ENCODE measurements at places on chromosomes 3 and 15.

DNA sequence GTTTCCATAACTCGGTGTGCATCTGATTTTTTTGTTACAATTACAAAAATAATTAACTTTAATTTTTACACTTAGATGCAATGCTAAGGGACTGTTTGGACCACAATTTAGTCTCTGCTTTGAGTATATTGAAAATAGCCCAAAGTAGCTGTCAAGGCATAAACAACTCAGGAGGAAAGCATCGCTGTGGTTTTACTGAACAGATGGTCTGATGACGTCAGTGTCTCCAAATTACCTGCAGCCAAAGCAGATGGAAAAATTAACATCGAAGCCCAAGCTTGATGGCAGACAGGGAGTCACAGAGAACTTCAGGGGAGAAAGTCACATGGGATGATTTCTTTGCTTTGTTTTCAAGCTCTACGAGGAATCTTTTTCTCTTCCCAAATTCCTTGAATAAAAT is 83.1 kb upstream of the PLCL2 start:
- no peak for DNase-seq

DNA sequence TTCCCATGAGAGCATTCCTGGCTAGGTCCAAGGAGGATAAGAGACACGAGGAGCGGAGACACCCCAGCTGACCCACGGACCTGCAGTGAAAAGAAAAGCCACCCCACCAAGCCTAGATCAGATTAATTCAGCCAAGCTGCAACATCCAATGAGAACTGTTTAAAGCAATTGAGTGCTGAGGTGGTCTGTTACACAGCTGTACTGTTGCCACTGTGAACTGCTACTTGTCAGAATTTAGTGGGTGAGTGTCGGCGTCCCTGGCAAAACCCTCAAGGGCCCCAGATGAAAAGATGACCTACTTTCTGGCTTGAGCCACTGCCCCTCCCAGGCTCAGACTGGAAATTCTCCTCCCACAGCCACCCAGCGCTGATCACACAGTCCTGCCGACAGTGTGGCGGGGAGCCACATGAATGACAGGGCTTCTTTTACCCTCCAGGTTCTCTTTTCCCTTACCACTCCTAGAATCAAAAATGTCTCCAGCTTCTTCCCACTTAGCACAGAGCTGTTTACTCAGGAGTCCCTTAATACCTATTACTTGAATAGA is 26.4 kb upstream of the KBTBD12 start:
- no peak for DNase-seq

- no peak for DNase-seq
These were observed 3.8 kb downstream of the SUCNR1 start for GRCh38 chr3:151877269-151877668.

GRCh38 chr15:47399100-47399499 is 318.2 kb upstream of the SEMA6D start:
- DNase-seq, result no peak

DNA sequence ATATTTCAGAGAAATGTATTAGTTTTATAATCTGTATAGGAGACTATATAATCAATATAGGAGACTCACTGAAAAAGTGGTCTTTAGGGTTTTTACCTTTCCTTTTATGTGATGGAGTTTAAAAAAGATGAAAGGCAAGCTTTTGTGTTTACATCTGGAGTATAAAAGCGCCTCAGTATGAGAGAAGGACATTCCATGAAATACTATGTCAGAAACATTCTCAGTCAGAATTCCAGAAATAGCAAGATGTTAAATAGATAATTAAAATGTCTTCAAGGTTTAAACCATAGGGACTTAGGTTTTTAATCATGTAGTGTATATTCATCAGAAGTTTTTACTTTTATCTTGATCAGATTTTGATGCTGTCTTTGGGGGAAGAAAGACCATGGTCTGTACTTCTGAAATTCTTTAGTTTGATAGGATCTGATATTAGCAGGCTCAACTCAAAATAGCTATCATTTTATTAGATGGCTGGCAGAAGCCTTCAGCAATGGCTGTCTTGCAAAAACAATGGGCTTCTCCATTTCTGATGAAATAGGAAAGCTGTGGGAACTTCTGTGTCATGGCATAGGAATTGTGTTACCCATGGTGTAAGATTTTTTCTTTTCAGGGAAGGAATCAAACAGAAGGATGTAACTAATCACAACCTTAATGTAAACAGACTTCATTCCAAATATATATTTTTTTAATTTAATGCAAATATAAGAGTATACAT is 209.6 kb upstream of the PLSCR5 start:
- no peak for DNase-seq

DNA sequence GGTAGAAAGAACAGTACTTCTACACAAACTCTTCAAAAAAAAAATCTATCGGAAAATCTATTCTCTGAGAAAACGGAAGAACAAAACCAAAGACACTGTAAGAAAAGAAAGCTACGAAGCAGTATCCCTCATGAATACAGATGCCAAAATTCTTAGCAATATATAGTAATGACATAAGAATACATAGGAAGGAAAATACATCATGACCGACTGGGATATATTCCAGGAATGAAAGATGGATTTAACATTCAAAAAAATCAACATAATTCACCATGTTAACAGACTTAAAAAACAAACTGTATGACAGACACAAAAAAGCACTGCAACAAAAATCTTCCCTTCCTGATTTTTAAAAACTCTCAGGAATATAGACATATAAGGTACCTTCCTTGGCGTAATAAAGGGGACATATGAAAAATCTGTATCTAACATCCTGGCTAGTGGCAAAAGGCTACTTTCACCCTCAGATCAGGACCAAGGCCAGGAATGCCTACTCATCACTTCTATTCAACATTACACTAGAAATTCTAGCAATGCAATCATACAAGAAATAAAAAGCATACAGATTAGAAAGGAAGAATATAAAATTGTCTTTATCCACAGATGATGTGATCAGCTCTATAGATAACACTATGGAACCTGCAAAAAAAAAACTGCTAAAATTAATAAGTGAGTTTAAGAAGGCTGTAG is 77.6 kb upstream of the XXYLT1 start:
- no peak for DNase-seq

DNA sequence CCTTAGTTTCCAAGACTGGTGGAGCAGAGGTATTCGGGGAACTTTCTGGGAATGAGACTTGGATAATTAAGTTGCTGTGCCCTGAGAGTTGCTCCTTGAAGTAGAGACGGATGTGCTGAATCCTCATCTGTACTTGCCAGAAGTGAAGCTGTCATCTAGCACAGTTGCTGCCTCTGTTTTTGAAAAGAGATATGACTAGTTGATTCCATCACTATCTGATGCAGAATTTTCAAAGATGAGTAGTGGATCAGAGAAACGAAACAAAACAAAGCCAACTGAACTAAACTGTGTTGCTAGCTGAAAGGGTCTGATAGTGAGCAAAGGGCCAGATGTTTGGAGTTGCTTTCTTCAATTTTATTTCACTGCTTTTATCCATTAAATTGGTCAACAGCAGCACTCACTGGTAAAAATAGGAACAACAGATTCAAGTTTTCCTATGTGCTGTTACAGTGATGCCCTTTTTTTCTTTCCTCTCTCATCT is 52.7 kb downstream of the MITF start:
- DNase-seq, result no peak

DNA sequence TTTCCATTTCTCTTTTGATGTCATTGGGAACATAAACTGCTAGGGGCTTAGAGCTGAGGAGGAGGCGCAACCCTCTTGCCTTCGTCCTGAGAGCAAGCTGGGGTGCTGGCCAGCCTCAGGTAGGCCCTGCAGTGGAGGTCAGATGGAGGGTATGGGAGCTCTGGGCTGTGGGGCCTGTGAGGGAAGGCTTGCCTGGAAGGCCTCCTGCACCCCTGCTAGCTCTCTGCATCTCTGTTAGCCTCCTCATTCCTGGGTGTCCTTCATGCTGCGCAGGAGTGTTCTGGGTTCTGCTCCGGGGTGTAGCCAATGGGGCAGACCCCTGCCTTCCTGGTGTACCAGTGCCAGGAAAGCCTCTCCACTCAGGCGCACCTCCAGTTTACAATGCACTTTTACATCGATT is 11.8 kb downstream of the GP5 start:
- no peak for DNase-seq

- no peak for DNase-seq
These were observed 12.1 kb upstream of the CNBP start for GRCh38 chr3:129195731-129196256.

- no peak for DNase-seq
These were observed 99.6 kb downstream of the TMCC1 start for GRCh38 chr3:129793942-129794310.

- no peak for DNase-seq
These were observed 612.6 kb upstream of the NECTIN3 start for GRCh38 chr3:110459021-110459420.

GRCh38 chr3:55770077-55770476 is 283.0 kb upstream of the WNT5A start:
- no peak for DNase-seq

GRCh38 chr3:28118087-28118486 is 123.3 kb upstream of the CMC1 start:
- DNase-seq, result no peak
